ENCODE measurements at places on chromosomes 16 and 17.

- no peak overlapping the region for H3K4me3 ChIP-seq
- H3K4me1 ChIP-seq = no peaks in the 10 kb centered on the region
- no peaks in the 10 kb centered on the region for H3K27me3 ChIP-seq
- no peak overlapping the region for H3K27ac ChIP-seq
Measured at GRCh38 chr17:73549841-73550430, 94.3 kb downstream of the SDK2 start.

DNA sequence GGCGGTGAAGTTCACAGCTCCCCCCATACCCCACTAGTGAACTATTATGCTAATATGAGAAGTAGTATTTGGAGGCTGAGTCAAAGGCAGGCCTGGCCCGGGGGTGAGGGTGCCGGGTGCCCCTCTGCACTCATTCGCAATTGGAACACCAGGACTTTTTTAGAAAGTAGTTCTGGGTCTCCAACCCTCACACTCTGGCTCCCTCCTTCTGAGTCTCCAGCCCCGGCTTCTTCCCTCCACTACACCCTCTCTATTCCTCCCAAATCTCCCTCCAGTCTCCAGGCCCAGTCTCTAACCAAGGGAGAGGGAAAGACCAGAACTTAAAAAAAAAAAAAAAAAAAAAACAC is 11.3 kb upstream of the HOXB2 start:
- no peaks in the 10 kb centered on the region for H3K27me3 ChIP-seq
- no peaks in the 10 kb centered on the region for H3K36me3 ChIP-seq
- peak overlapping the region; percentile 7 for H3K27ac ChIP-seq

DNA sequence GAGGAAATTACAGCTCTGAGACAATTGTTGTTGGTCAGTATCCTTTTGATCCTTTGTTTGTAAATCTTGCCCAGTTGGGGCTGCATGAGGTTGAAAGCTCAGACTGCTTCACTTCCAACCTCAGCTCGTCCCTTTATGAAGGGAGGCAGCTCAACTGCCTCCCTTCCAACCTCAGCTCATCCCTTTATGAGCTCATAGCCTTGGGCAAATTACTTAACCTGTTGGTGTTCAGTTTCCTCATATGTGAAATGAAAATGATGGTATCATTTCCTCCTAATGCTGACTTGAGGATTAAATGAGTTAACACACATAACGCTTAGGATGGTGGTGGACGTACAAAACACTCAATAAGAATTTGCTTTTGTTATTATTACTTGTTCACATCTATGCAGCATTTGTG is 265.1 kb downstream of the CDH13 start:
- H3K27me3 ChIP-seq = no peaks in the 10 kb centered on the region
- no peaks in the 10 kb centered on the region for H3K36me3 ChIP-seq
- no peak overlapping the region for H3K4me3 ChIP-seq
- no peak overlapping the region for H3K27ac ChIP-seq
- peaks cover 7% of the 10 kb centered on the region for H3K4me1 ChIP-seq

GRCh38 chr16:56606476-56607108 is 1.8 kb upstream of the MT2A start:
- no peaks in the 10 kb centered on the region for H3K36me3 ChIP-seq
- H3K27ac ChIP-seq = peak overlapping the region; percentile 84
- H3K27me3 ChIP-seq = no peaks in the 10 kb centered on the region

DNA sequence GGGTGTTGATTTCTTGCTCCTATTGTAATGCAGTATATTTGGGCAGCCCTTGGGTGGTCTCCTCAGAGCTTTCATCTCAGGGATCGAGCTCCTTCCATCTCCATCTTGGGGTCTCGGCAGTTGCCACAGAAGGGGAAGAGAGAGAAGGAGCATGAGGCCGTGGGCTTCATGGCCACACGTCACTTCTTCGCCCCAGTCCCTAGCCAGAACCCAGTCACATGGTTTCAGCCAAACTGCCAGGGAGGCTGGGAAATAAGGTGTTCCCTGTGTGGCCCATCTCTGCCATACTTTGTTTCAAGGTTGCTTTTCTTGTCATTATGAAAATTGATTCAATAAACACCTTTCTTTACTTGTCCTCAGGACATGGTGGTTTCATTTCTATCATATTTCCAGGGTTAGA is 68.4 kb upstream of the NKD1 start:
- H3K4me3 ChIP-seq = no peak overlapping the region
- no peaks in the 10 kb centered on the region for H3K36me3 ChIP-seq
- no peak overlapping the region for H3K27ac ChIP-seq
- no peaks in the 10 kb centered on the region for H3K4me1 ChIP-seq
- DNase-seq = no peak

DNA sequence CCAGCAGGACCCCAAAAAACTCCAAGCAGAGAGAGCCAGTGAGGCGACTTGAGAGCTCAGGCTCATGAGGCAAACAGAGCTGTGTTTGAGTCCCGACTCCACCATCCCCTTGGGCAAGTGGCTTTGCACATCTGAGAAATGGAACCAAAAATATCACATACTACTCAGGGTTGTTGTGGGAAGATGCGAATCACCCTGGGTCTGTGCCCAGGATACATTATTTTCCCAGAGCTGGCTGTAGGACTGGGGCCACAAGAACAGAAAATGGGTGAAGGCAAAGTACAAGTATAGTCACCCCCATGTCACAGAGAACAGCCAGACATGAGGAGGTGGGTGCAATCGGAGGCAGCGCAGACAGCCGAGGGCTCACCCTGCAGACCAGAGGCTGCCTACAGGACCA is 127.3 kb downstream of the GAS7 start:
- H3K27me3 ChIP-seq = no peaks in the 10 kb centered on the region
- H3K36me3 ChIP-seq = no peaks in the 10 kb centered on the region
- no peak overlapping the region for H3K27ac ChIP-seq
- H3K4me1 ChIP-seq = no peaks in the 10 kb centered on the region

- no peak for DNase-seq
- H3K4me1 ChIP-seq = no peaks in the 10 kb centered on the region
- no peaks in the 10 kb centered on the region for H3K27me3 ChIP-seq
- H3K4me3 ChIP-seq = no peak overlapping the region
- no peaks in the 10 kb centered on the region for H3K36me3 ChIP-seq
- no peak overlapping the region for H3K27ac ChIP-seq
Measured at GRCh38 chr17:343211-343610, 9.4 kb downstream of the RPH3AL start.

DNA sequence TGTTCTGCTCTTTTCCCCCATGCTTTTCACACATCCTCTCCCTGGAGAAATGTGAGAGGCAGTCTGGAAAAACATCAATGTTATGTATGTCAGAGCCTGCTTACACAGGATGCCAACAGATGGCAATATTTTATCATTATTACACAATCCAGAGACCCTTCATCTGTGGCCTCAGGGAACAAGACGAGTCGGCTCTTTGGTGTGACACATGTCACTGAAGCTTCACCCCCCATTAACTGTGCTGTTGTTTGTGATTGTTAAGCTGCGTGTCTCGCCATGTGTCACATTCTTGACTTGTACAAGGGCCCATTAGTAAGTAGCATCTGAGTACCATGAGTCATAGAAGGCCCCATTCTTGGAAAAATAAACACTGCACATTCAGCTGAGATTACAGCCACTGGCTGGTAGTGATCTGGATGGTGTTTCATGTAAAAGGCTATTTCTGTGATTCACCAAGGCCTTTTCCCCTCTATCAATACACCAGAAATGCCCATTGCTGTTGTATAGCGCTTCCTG is 682.1 kb upstream of the SOX9 start:
- H3K36me3 ChIP-seq = no peaks in the 10 kb centered on the region
- DNase-seq = no peak
- H3K27me3 ChIP-seq = no peaks in the 10 kb centered on the region
- H3K27ac ChIP-seq = no peak overlapping the region
- no peaks in the 10 kb centered on the region for H3K4me1 ChIP-seq

DNA sequence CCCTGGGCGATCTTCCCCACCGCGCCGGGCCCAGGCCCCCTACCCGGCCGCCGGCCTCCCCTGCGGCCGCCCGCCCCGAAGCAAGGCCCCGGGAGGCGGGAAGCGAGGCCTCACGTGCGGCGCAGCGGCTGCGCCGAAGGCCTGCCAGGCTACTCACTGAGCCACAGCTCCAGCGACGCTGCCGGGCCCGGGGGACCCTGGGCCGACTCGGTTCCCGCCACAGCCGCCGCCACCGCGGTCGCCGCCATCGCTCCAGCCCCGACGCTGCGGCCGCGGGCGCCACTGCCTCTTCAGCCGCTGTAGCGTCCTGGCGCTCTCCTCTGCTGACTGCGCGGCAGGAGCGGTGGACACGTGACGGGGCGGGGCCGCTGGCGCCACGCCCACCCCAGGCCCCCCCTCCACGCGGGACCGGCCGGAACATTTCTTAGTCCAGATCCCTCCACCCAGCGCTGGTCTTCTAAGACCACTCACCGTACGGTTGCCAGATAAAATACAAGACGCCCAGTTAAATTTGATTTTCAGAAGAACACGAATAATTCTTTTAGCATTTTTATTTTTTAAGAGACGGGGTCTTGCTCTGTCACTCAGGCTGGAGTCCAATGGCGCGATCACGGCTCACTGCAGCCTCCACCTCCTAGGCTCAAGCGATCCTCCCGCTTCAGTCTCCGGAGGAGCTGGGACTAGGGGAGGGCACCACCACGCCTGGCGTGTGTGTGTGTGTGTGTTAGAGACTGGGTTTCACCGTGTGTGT is at the start of gene GGA2:
Gene GGA2, minus strand, starts transcription at position 331 of the 751 bp plus-strand sequence. Its CDS starts 83 bp downstream, at position 248.
- H3K27me3 ChIP-seq = no peaks in the 10 kb centered on the region
- no peaks in the 10 kb centered on the region for H3K4me1 ChIP-seq
- H3K27ac ChIP-seq = peak within 1 kb of the TSS; percentile 44
- no peaks in the 10 kb centered on the region for H3K36me3 ChIP-seq
- peak within 1 kb of the TSS; percentile 86 for H3K4me3 ChIP-seq

GRCh38 chr17:51441431-51441830 is 181.1 kb downstream of the UTP18 start:
- no peak overlapping the region for H3K27ac ChIP-seq
- no peak overlapping the region for H3K4me3 ChIP-seq
- DNase-seq = no peak
- H3K4me1 ChIP-seq = no peaks in the 10 kb centered on the region
- H3K27me3 ChIP-seq = no peaks in the 10 kb centered on the region

DNA sequence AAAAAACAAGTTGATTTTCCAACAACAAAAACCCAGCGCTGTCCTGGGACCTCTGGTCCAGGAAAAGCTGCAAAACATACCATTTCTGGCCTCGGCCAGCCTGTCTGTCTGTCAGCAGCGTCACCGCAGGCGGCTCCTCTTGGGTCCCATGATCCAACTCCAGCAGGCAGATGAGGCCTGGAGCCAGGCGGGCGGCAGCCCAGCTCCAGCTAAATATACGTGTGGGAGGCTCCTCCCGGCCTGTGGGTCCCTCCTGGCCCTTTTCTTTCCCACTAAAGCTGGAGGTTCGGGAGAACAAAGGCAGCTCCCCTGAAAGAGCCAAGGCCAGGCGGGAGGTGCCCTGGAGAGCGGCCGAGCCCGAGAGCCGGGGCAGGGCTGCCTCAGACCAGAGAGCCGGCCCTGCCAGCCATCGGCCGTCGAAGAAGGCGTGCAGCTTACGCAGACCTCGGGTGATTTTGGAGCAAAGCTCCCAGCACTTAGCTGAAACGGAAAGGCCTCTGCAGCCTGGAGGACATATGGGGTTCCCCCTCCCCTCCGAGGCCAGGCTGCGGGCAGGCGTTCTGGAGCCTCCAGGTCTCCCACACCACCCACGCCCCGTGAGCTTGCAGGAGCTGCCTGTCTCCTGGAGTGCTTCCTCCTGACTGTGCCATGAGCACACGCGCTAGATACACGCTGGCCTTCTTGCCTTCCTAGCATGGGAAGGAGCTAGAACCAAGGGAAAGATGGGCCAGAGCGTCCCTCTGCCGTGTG is 19.9 kb upstream of the JPH3 start:
- no peaks in the 10 kb centered on the region for H3K36me3 ChIP-seq
- peak; percentile 88 for DNase-seq
- H3K27ac ChIP-seq = peak overlapping the region; percentile 82
- H3K4me1 ChIP-seq = no peaks in the 10 kb centered on the region

DNA sequence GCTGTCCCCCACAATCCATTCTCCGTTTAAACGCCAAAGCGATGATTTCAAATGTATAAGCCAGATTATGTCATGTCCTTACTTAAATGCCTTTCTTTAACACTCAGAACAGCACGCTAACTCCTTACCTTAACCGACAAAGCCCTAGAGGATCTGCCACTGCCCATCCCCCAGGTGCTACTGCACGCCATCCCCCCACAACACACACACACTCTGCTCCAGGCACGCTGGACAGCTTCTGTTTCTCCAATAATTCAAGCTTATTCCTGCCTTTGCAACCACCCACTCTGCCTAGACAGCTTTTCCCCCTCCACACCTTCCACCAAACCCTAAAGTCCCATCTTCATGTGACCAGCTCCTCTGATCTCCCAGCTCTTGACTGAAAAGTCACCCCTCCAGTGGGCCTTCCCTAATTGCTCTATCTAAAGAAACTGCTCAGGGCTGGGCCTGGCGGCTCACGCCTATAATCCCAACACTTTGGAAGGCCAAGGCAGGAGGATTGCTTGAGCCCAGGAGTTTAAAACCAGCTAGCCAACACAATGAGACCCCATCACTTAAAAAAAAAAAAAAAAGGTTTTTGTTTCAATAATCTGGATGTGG is 38.9 kb upstream of the RPL38 start:
- no peaks in the 10 kb centered on the region for H3K36me3 ChIP-seq
- H3K27ac ChIP-seq = no peak overlapping the region
- no peaks in the 10 kb centered on the region for H3K27me3 ChIP-seq

DNA sequence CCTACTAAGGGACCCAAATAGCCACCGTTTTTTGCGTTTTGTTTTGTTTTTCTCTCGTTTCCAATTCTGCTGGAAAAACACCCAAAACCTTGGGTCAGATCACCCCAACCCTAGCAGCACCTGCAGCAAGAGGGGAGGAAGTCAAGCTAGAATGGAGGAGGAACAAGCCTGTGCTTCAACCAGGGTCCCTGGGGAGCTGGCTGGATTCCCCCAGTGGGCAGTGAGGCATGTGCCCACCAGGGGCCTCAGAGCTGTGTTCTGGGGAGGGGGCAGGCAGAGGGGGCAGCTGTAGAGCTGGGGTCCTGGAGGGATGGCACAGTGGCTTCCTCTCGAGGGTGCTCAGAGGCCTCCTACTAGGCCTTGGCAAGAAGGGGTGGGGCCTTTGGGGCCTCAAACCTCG is 6.5 kb downstream of the CD79B start:
- no peaks in the 10 kb centered on the region for H3K27me3 ChIP-seq
- H3K36me3 ChIP-seq = no peaks in the 10 kb centered on the region
- no peak overlapping the region for H3K4me3 ChIP-seq

- no peak for DNase-seq
- H3K36me3 ChIP-seq = no peaks in the 10 kb centered on the region
Measured at GRCh38 chr17:38861399-38861843, 7.9 kb upstream of the RPL23 start.

- H3K27me3 ChIP-seq = no peaks in the 10 kb centered on the region
- no peak overlapping the region for H3K4me3 ChIP-seq
- DNase-seq = no peak
Measured at GRCh38 chr16:9151074-9151473, 59.6 kb downstream of the HAPSTR1 start.

DNA sequence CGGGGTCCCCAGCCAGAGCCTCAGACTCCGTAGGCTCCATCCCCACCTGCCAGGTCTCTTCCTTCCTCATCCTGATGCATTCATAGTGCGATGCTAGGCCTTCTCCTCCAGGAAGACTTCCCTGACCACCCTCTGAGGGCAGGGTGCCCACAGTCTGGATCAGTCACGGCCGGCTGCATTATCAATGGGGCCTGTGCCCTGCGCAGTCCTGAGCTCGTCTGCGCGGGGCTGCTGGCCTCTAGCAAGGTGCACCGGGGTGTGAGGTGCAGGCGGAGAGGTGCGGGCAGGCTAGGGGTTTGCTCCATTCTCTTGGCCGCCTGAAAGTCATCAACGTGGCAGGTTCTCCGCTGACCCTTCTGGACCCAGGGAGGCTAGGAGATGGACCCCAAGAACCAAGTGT is 56.9 kb upstream of the ACSF3 start:
- peak; percentile 26 for DNase-seq
- H3K36me3 ChIP-seq = no peaks in the 10 kb centered on the region
- H3K4me1 ChIP-seq = no peaks in the 10 kb centered on the region
- H3K27ac ChIP-seq = no peak overlapping the region
